Stomach (tissue), 19 donors: ENCODE measurements at places on chromosomes 1 and 21. TPM values are rescaled to one million over a fixed set of nuclear protein-coding genes. Genes with fewer than 3 reads are reported as not detected.

The RAP1GAP gene
- 67.7 TPM for total RNA-seq

The S100A14 gene
- total RNA-seq, result 32.9 TPM

The S100B gene
- total RNA-seq, result 5.4 TPM

DNA sequence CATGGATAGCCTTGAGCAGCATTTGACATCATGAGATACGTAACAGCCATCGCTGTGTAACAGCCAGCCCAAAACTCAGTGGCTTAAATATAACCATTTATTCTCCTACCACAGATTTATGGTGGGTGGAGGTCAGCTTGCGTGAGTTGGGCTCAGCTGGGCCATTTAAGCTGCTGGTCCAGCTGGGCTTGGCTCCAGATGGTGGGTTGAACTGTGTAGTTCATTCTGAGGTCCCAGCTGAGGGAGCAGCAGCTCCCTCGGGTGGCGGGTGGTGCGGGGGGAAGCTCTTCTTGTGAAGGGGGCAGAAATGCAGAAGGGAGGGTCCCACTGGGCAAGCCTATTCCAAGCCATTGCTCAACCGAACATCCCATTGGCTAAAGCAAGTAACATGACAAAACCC is 75.9 kb downstream of the IGSF21 start:
- no peak for DNase-seq
- H3K4me1 ChIP-seq, result no peaks in the 10 kb centered on the region

DNA sequence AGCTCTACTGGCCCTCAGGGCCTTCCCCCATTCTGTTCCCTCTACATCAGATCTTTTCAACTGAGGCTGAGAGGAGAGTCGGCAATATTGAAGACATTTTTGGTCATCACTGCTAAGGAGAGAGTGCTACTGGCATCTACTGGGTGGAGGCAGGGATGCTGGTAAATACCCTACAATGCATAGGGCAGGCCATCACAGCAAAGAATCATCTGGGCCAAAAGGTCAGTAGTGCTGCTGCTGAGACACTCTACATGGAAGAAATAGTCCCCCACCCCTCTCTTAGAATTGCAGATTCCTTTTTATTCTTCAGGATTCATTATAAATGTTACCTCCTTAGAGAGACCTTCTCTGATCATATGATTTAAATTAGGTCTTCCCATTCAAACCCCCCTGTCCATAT is 94.3 kb downstream of the JAK1 start:
- H3K36me3 ChIP-seq, result peaks cover 96% of the 10 kb centered on the region
- no peak for DNase-seq
- H3K4me1 ChIP-seq, result peaks cover 8% of the 10 kb centered on the region
- H3K27ac ChIP-seq, result no peak overlapping the region
- no peaks in the 10 kb centered on the region for H3K27me3 ChIP-seq

DNA sequence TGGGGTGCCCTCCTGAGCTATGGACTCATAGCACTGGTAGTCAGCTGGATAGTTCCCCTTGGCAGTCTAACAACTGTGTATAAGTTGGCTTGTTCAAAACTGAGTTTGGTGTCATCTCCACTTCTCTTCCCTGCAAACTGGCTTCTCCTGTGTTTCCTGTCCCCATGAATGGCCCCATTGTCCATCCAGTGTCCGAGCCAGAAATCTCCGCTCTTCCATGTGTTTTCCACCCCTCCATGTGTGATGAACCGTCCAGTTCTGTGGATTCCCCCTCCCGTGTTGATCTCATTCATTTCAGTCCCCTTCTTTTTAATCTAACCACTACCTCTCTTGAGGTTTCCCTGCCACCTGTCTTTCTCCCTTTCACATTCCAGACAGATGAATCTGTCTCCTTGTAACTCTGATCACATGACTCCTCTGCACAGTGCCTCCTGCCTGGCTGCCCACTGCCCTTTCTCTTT is 195.7 kb downstream of the ROR1 start:
- no peaks in the 10 kb centered on the region for H3K27me3 ChIP-seq
- H3K4me1 ChIP-seq, result peaks cover 5% of the 10 kb centered on the region
- no peak for DNase-seq
- no peaks in the 10 kb centered on the region for H3K36me3 ChIP-seq
- H3K4me3 ChIP-seq, result no peak overlapping the region

DNA sequence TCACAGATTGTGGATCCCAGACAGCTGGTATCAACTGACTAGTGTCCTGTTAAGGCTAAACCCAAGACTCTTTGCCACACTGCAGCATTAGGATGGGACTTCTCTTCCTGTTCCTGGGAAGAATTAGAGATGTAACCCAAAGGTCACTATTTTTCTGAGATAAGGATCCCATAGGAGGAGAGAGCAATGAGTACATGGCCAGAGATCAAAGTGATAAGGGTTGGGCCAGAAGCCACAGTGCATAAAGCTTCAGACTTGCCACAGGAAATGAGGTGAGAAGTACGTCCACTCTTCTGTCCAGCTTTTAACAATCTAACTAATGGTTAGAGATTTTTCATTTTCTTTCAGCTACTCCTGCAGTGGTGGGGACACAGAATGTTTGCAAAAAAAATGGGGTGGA is at the start of gene HSD3B1:
Gene HSD3B1, plus strand, starts transcription at position 270 of the 400 bp plus-strand sequence. CDS start 267 bp downstream, outside the sequence.
- no peak within 1 kb of the TSS for H3K4me3 ChIP-seq
- H3K4me1 ChIP-seq, result no peaks in the 10 kb centered on the region
- no peak for DNase-seq
- no peaks in the 10 kb centered on the region for H3K36me3 ChIP-seq

GRCh38 chr1:81187635-81188034 is 613.1 kb upstream of the ADGRL2 start:
- H3K4me1 ChIP-seq, result no peaks in the 10 kb centered on the region
- H3K27ac ChIP-seq, result no peak overlapping the region
- no peak overlapping the region for H3K4me3 ChIP-seq
- H3K36me3 ChIP-seq, result no peaks in the 10 kb centered on the region

GRCh38 chr1:88731475-88732269 is 47.6 kb downstream of the PKN2 start:
- peak; percentile 83 for DNase-seq
- H3K27me3 ChIP-seq, result no peaks in the 10 kb centered on the region
- peaks cover 7% of the 10 kb centered on the region for H3K36me3 ChIP-seq
- peaks cover 47% of the 10 kb centered on the region for H3K4me1 ChIP-seq
- peak overlapping the region; percentile 36 for H3K27ac ChIP-seq

GRCh38 chr1:4178501-4179113 is 278.5 kb upstream of the C1orf174 start:
- no peaks in the 10 kb centered on the region for H3K4me1 ChIP-seq
- H3K4me3 ChIP-seq, result no peak overlapping the region
- H3K36me3 ChIP-seq, result no peaks in the 10 kb centered on the region
- no peak overlapping the region for H3K27ac ChIP-seq
- no peak for DNase-seq
- H3K27me3 ChIP-seq, result peaks cover 14% of the 10 kb centered on the region
